ENCODE measurements at places on chromosomes 6 and 20.

DNA sequence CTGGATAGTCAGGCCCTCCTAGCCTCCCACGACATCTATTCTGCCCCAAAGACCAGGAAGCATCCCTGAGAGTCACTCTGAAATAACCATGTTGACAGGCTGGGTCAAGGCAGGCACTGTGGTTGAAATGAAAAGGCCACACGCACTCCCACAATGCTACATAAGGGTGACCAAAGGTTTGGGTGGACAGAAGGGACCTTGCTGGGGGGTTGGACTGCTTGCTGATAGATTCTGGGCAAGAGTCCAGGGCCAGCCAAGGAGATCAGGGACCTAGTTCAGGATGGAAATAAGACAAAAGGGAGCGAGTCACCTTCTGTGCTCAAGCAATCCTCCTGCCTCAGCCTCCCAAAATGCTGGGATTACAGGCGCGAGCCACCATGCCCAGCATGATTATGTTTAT lies 32.5 kb upstream of the DSN1 start:
- peaks cover 44% of the 10 kb centered on the region for H3K36me3 ChIP-seq
- H3K27ac ChIP-seq: no peak overlapping the region
- no peaks in the 10 kb centered on the region for H3K4me1 ChIP-seq
- no peak overlapping the region for H3K4me3 ChIP-seq
- no peak for DNase-seq

DNA sequence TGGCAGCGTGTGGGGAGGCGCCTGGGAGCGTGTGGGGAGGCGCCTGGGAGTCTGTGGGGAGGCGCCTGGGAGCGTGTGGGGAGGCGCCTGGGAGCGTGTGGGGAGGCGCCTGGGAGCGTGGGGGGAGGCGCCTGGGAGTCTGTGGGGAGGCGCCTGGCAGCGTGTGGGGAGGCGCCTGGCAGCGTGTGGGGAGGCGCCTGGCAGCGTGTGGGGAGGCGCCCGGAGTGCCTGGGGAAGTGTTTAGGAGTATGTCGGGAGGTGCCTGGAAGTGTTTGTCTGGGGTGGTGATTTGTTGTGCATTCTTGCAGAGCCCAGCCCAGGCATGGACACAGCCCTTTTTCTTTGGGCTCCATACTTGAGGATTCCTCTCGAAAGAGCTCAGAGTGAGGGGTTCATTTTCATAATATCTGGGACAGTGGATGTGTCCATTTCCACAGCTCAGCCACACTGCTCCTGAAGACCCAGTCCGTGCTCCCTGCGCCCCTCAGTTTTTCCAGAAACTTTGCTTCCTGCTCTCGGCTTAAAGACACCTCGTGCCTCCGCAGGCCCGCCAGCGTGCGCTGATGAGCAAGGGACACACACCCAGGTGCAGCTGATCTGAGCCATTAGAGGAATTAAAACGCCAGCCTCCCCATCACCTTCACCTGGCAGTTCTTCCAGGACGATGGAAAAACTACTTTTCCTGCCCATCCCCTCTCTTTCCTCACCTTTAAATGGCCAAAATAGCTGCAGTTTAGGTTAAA lies 172.2 kb upstream of the THBS2 start:
- no peak overlapping the region for H3K4me3 ChIP-seq
- peaks cover 15% of the 10 kb centered on the region for H3K4me1 ChIP-seq
- peaks cover 3% of the 10 kb centered on the region for H3K27me3 ChIP-seq
- H3K27ac ChIP-seq: no peak overlapping the region
- no peak for DNase-seq

- DNase-seq: no peak
- H3K27me3 ChIP-seq: no peaks in the 10 kb centered on the region
- no peak overlapping the region for H3K27ac ChIP-seq
Measured at GRCh38 chr20:62505337-62506045, 29.7 kb upstream of the GATA5 start.

- no peak overlapping the region for H3K27ac ChIP-seq
- no peaks in the 10 kb centered on the region for H3K4me1 ChIP-seq
- H3K27me3 ChIP-seq: peaks cover 42% of the 10 kb centered on the region
Measured at GRCh38 chr6:166253281-166253681, 54.9 kb downstream of the PRR18 start.

- H3K36me3 ChIP-seq: no peaks in the 10 kb centered on the region
- no peak for DNase-seq
- H3K4me1 ChIP-seq: no peaks in the 10 kb centered on the region
Measured at GRCh38 chr6:43812850-43813578, 43.0 kb downstream of the VEGFA start.

All from H1 (cell line).